ENCODE measurements at places on chromosomes 5 and 9.

DNA sequence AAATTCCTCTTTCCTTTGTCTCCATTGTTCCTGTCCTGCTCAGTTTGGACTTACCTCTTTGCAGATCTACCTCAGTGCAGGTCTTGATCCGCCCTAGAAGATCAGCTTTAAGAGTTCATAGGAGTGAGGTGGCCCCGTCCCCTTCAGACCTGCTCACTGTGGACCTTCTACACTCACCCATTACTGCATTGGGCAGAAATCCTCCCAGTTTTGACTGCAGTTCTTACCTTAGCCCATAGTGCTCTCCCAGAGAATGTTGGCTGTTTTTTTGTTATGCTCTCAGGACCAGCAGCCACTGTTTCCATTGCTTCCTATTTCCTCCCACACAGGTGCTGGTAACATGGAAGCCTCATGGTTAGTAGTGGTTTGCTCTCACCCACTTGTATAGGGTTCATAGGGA is 63.3 kb downstream of the GALNT10 start:
- DNase-seq: no peak

DNA sequence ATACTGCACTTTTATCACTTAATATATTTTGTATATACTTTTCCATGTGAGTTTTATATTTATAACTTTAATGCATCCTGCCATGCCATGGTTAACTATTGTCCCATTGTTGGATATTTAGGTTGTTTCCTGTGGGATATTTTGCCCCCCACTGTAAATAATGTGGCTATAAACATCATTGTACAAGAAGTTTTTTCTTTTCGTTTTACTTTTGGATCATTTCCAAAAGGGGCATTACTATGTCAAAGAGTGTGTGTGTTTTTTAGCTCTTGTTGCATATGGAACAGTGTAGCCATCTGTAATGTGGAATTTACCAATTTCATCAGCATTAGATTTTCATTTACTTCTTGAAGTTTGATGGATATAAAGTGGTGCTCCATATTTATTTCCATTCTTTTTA is 13.3 kb downstream of the ITGA2 start:
- no peak for DNase-seq

DNA sequence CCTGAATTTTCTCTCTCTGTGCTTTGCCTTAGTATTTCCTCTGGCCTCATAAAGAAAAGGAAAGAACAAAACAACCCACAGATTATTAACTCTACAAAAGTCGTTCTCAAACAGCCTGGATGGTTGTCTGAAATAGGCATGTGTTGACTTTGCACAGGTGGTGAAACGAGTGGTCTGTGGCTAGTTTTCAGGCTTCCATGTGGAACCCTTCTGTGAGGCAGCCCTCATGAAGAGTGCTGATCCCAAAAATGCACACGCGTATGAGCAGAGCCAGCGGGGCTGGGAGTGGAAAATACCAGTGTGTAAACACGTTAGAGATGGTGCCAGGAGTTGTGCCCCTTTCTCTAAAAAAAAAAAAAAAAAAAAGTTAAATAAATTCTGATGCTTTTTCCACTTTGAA is 4.9 kb upstream of the PSAT1 start:
- no peak for DNase-seq

DNA sequence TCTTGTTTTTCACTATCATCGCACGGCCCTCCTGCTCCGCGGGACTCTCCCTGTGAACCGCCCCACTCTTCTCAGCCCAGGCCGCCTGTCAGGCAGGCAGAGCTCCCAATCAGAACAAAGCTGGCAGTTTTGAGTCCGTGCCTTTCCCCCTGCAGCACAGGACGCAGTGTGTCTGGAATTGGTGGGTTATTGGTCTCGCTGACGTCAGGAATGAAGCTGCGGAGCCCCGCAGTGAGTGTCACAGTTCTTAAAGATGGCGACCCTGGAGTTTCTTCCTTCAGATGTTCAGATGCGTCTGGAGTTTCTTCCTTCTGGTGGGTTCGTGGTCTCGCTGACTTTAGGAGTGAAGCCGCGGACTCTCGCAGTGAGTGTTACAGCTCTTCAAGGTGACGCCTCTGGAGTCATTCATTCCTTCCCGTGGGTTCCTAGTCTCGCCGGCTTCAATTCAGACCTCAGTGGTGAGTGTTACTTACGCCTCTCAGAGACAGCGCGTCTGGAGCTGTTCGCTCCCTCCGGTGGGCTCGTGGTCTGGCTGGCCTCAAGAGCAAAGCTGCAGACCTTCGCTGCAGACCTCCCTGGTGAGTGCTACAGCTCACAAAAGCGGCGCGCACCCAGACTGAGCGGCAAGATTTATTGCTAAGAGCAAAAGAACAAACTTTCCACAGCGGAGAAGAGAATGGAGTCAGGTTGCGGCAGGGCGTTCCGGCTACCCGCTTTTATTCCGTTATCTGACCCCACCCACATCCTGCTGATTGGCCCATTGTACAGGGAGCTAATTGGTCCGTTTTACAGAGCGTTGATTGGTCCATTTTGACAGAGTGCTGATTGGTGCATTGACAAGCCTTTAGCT is 7.4 kb downstream of the ZDHHC11B start:
- DNase-seq: no peak

- peak; percentile 63 for DNase-seq
Observed at GRCh38 chr9:99819123-99819855, 2.4 kb upstream of the NR4A3 start.

GRCh38 chr9:70789086-70789485 is 332.3 kb downstream of the TRPM3 start:
- no peak for DNase-seq

DNA sequence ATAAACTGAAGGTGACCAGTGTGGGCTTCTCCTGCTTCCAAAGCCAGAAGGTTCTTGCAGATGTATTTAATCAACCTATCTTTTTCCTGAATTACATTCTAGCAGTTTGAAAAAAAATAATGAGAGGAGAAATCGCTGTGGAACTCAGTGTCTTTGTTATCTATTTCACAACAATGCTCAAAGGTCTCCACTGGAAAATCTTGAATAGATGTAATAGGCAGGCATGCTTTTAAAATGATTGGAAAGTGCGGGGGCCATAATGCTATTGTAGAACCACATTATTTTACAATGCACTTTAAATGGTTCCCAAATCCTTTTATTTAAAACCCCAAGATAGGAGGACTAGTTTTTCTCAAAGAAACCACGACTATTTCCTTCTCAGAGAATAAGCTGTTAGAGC is 23.3 kb downstream of the ENC1 start:
- DNase-seq: no peak

- no peak for DNase-seq
Observed at GRCh38 chr5:83035373-83036100, 41.7 kb downstream of the TMEM167A start.

Measured in fibroblast of skin of left quadriceps (primary cell).